ENCODE measurements at places on chromosomes 7 and 10.

DNA sequence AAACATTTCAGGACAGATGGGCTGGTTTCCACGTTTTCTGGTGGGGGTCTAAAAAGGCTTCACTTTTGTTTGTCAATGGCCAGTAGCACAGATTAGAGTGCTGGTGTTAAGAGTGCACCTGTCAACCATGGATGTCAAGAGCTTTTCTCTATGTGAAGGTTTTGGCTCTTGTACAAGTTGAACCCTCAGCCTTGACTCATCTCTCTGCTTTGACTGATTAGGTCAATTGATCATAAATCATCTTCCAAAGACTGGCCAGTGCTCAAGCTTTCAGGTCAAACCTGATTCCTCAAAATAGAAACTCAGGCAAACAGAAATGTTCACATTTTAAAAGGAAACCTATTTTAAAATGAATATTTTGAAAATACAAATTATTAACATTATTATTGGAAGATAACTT lies 59.6 kb upstream of the SP4 start:
- H3K27ac ChIP-seq: no peak overlapping the region
- DNase-seq: no peak
- H3K4me3 ChIP-seq: no peak overlapping the region
- H3K36me3 ChIP-seq: no peaks in the 10 kb centered on the region
- H3K27me3 ChIP-seq: no peaks in the 10 kb centered on the region

GRCh38 chr10:68470300-68470699 lies 1.5 kb downstream of the DNA2 start:
- peak overlapping the region; percentile 89 for H3K4me3 ChIP-seq
- H3K27me3 ChIP-seq: no peaks in the 10 kb centered on the region
- H3K27ac ChIP-seq: no peak overlapping the region
- peaks cover 36% of the 10 kb centered on the region for H3K36me3 ChIP-seq
- peaks cover 11% of the 10 kb centered on the region for H3K4me1 ChIP-seq
- DNase-seq: no peak

GRCh38 chr10:3931224-3931623 lies 146.2 kb upstream of the KLF6 start:
- H3K27me3 ChIP-seq: no peaks in the 10 kb centered on the region
- no peak overlapping the region for H3K4me3 ChIP-seq
- H3K36me3 ChIP-seq: no peaks in the 10 kb centered on the region
- H3K4me1 ChIP-seq: no peaks in the 10 kb centered on the region
- DNase-seq: no peak

DNA sequence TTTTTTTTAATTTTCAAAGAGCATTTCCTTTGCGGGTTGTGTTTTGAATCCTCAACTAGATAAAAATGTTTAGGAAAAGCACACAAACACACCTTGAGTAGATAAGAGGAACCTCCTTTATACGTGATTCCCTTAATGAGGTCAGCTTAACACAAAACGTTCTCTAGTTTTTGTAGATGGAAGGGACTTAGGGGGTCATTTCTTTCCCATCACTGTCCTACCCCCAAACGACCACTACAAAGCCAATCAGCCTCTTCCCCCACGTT lies 1.2 kb downstream of the SUV39H2 start:
- peaks cover 3% of the 10 kb centered on the region for H3K36me3 ChIP-seq
- H3K27ac ChIP-seq: no peak overlapping the region
- no peak for DNase-seq
- H3K4me1 ChIP-seq: peaks cover 20% of the 10 kb centered on the region
- H3K27me3 ChIP-seq: no peaks in the 10 kb centered on the region

DNA sequence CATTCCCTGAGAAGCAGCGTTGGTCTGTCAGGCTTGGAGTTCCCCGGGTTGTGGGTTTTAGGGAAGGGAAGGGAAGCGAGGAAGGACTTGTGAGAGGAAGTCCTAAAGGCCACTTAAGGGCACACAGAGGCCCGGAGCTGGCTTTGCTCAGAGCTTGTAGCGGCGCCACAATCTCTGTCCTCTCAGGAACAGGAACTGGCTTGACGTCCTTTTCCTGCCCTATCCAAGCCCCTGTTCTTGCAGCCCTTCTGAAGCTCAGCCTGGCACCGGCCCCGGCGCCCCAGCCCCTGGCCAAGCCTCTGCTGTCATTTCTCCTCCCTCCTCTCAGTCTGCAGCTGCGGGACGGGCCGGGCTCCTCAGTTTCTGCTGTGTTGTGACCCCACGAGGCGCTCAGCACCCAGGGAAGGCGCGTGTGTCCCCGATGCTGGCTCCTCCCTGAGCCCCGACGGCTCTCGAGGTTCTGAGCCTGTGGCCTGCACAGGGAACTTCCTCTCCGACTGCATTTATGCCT lies at the start of gene GIMAP8:
Gene GIMAP8 (plus strand): TSS at position 140 of the 511 bp plus-strand sequence. CDS start 16,069 bp downstream, outside the sequence.
- no peaks in the 10 kb centered on the region for H3K36me3 ChIP-seq
- no peaks in the 10 kb centered on the region for H3K4me1 ChIP-seq
- no peak for DNase-seq
- H3K27me3 ChIP-seq: peaks cover 40% of the 10 kb centered on the region
- H3K4me3 ChIP-seq: no peak within 1 kb of the TSS

DNA sequence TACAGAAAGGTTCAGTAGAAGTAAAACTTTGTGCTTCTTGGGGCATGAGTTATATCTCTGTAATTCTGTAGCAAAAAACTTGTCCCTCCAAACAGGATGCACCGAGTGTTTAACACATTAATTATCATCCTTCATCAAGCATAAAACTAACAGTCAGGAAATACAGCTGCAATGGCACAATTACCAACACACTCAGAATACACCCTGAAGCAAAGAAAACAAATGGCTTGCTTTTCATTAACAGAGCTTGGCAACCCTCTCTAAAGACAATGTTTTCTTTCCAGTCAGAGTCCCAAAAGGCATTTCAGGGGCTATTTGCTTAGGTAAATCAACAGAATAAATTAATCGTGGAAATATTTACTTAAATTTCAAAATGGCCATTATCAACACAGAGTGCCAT lies 107.7 kb downstream of the ICA1 start:
- no peaks in the 10 kb centered on the region for H3K27me3 ChIP-seq
- H3K36me3 ChIP-seq: no peaks in the 10 kb centered on the region
- no peak overlapping the region for H3K27ac ChIP-seq

GRCh38 chr10:5895365-5895764 lies 5.3 kb downstream of the FBH1 start:
- H3K27ac ChIP-seq: no peak overlapping the region
- peaks cover 26% of the 10 kb centered on the region for H3K4me1 ChIP-seq
- DNase-seq: no peak
- no peaks in the 10 kb centered on the region for H3K36me3 ChIP-seq
- no peaks in the 10 kb centered on the region for H3K27me3 ChIP-seq

DNA sequence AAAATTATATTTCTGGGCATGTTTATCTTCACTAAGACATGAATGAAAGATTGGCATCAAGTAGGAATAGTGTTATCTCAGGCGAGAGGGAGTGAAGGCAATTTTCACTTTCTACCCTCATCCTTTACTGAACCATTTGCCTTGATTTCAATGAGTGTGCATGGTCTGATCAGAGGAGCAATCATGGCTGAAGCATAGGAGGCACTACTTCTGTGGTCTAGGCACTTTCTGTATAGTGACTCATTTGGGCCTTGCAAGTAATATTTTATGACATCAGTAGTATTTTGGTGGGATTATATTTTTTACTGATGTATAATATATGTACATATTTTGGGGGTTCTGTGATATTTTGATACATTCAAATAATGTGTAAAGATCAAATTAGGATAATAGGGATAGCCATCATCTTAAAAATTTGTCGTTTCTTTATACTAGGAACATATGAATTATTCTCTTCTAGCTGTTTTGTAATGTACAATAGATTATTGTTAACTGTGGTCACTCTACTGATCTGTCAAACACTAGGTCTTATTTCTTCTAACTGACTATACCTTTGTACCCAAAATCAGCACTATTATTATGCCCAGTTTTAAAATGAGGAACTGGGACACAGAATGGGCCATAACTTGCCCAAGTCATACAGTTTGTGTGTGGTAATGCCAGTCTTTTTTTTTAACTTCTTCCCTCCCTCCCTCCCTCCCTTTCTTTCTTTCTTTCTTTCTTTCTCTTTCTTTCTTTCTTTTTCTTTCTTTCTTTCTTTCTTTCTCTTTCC lies 101.9 kb downstream of the RAB11FIP2 start:
- peaks cover 16% of the 10 kb centered on the region for H3K4me1 ChIP-seq
- H3K27ac ChIP-seq: no peak overlapping the region
- H3K4me3 ChIP-seq: no peak overlapping the region
- no peaks in the 10 kb centered on the region for H3K36me3 ChIP-seq
- DNase-seq: no peak

DNA sequence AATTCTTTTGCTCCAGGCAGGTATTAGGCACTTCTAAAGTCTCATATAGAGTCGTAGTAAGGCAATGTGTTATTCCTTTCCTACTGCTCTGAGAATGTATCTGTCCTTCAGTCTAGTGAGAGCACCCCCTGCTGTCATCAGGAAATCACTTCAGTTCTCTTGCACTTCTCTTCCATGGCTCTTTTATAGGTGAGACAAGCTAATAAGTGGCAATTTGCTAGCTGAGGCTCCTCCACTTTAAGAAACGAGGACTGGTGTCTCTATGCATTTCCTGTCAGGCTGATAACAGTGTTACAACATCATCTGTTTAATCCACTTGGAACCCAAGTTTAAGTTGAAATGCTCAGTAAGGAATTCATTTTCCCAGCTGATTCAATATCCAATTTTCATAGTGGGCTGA lies 350.6 kb downstream of the TFEC start:
- H3K36me3 ChIP-seq: no peaks in the 10 kb centered on the region
- H3K27me3 ChIP-seq: no peaks in the 10 kb centered on the region
- peak; percentile 72 for DNase-seq
- peaks cover 12% of the 10 kb centered on the region for H3K4me1 ChIP-seq

DNA sequence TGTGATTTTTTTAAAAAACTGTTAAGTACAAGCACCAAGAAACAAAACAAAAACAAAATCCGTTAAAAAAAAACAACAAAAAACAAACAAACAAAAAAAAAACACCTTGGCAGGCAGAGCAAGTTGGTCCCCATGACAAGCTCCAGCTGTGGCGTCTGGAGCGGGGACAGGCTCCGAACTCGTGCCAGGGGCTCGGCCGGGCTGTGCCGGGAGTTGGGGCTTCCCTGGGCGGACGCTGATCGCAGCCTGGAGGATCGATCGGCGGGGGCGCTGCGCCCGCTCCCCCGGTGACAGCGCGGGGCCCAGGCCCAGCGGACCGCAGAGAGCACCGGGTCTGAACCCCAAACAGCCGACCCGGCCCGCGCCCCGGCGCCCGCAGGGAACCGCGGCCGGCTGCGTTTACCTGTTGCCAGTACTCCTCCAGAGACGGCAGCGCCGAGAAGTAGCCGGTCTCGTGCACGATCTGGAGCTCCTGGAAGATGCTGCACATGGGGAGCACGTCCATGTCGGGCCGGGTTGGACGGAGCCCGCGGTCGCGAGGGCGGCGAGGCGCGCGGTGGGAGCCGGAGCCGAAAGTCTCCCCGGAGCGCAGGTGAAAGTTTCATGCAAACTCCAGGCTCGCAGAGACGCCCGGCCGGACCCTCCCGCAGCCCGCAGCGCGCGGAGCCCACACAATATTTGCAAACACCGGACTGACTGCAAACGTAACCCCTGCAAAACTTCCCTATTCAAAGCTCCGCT lies at the start of gene KLF6:
Gene KLF6 (minus strand): TSS at position 700 of the 741 bp plus-strand sequence. CDS start 195 bp downstream, at position 505.
- H3K36me3 ChIP-seq: no peaks in the 10 kb centered on the region
- DNase-seq: peak; percentile 67
- H3K4me3 ChIP-seq: peak within 1 kb of the TSS; percentile 87

- H3K4me3 ChIP-seq: no peak overlapping the region
- H3K36me3 ChIP-seq: no peaks in the 10 kb centered on the region
- no peak for DNase-seq
- H3K27ac ChIP-seq: no peak overlapping the region
- H3K4me1 ChIP-seq: no peaks in the 10 kb centered on the region
- no peaks in the 10 kb centered on the region for H3K27me3 ChIP-seq
These were observed 87.3 kb downstream of the LYZL2 start for GRCh38 chr10:30542001-30542894.
